ENCODE measurements at places on chromosomes 13 and 19. TPM values are rescaled to one million over a fixed set of nuclear protein-coding genes. Genes with fewer than 3 reads are reported as not detected.

TEX101 gene
- 0.11 TPM for polyA plus RNA-seq

FAM216B gene
- not detected for polyA plus RNA-seq

NALCN gene
- polyA plus RNA-seq, result 1.5 TPM

- DNase-seq, result no peak
Observed at GRCh38 chr13:20126541-20127261, 34.2 kb downstream of the GJA3 start.
